ENCODE measurements at places on chromosomes 11 and 22. TPM values are rescaled to one million over a fixed set of nuclear protein-coding genes. Genes with fewer than 3 reads are reported as not detected.

Gene GAS2
- total RNA-seq = 0.62 TPM

Gene MIOX
- 0.31 TPM for total RNA-seq

- no peak for DNase-seq
These were observed 95.5 kb downstream of the ARHGAP8 start for GRCh38 chr22:44847892-44848291.

DNA sequence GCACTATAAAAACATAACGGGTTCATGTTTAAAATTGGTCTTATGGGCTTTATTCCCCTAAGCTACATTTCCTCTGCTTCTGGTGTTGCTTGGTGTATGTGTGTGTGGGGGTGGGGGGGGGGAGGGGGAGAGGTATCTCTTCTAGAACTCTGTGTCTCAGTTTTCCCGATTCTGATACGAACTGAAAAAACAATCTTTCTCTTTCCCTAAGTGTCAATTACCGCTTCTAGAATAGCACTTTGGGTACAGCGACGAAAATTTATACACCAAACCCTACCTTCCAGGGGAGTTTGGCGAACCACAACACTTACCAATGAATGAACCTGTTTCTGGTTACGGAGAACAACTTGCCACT is 636 bp downstream of the NUP160 start:
- no peak for DNase-seq

DNA sequence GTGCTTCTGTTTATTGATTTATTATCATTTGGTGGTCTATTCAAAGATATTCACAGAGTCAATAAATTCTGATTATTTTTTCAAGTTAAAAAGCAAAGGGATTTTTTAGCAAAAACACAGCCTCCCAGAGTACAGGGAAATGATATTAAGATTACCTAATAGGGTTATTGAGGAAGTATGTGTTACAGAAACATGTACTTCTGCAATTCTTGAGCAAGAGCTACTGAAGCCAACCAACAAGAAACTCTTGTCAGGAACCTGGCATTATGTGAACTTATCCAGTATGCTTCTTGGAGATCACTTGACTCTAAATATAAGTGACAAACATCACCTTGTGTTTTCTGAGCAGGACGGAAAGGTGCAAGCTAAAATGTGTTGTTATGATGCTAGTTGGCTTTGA is 42.0 kb upstream of the CARD18 start:
- DNase-seq = no peak

DNA sequence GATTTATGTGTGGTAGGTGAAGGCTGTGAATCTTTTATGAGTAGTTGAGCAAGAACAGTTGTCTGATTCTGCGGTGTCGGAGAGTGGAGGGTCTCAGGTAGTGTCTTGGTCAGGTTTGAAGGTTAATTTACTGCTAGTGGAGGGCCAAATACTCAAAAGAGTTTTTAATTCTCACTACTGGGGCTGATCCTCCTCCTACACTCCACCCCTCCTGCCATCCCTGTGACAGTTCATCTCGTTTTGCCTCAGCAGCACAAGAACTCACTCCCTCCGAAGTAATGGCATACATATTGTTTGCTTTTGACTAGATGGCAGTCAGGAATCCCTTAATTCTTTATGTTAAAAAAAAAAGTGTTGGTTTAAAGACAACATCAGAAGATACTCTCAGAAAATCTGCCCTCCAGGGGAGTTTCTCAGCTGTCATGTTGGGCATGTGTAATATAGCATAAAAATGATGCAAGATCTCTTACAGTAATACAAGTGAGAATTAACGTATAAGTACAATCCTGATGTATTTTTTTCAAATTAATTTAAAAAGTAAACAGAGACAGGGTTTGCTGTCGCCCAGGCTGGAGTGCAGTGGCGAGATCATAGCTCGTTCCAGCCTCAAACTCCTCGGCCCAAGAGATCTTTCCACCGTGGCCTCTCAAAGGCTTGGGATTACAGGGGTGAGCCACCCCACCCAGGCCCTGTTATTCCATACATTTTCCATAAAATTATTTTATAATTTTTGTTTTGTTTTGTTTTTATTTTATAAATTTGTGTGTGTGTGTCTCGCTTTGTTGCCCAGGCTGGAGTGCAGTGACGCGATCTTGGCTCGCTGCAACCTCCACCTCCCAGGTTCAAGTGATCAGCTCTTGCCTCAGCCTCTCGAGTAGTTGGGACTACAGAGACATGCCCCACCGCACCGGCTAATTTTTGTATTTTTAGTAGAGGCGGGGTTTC is 1.3 kb downstream of the FAR1 start:
- peak; percentile 23 for DNase-seq
